Memory B cell (primary cell): ENCODE measurements at places on chromosomes 7 and 10.

DNA sequence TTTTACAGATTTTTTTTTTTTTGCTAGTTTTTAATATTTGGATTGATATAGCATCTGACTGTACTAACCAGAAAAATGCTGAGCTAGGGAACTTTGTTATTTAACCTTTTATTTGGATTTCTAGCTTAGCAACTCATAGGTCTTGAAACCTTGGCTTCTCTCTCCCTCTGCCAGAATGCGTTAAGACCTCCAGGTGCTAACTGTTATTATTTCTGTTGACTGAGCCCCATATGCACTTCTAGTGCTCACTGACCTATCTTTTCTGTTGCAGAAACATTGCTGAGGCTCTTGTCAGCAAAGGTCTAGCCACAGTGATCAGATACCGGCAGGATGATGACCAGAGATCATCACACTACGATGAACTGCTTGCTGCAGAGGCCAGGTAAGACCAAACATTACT, 143.6 kb downstream of the LRRC4 start:
- H3K27me3 ChIP-seq, result no peaks in the 10 kb centered on the region
- peaks cover 19% of the 10 kb centered on the region for H3K4me1 ChIP-seq
- no peak overlapping the region for H3K27ac ChIP-seq
- DNase-seq, result no peak
- H3K36me3 ChIP-seq, result peaks cover 40% of the 10 kb centered on the region

DNA sequence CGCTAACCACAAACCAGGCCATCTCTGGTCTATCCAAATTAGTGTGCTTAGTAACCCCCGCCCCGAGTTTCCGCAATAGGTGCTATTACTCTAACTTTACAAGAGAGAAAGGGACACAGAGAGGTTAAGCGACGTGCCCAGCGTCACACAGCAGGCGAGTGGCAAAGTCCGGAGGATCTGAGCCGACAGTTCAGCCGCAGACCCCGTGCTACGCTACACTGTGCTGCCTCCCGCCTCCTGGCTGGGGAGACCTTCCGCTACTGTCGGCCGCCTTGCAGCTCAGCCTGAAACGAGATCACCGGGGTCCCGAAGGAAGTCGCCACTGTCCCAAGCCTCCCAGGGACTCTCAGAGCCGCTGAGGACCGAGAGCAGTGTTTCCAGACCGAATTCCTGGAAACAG, 799 bp downstream of the INTS1 start:
- H3K27ac ChIP-seq, result no peak overlapping the region
- no peak for DNase-seq
- H3K4me3 ChIP-seq, result peak overlapping the region; percentile 85
- peaks cover 22% of the 10 kb centered on the region for H3K4me1 ChIP-seq
- peaks cover 14% of the 10 kb centered on the region for H3K36me3 ChIP-seq

GRCh38 chr10:34185998-34186397, 629.1 kb downstream of the PARD3 start:
- no peak overlapping the region for H3K4me3 ChIP-seq
- no peak overlapping the region for H3K27ac ChIP-seq
- no peaks in the 10 kb centered on the region for H3K4me1 ChIP-seq

- no peaks in the 10 kb centered on the region for H3K27me3 ChIP-seq
- H3K4me1 ChIP-seq, result no peaks in the 10 kb centered on the region
- no peak overlapping the region for H3K27ac ChIP-seq
- DNase-seq, result no peak
Measured at GRCh38 chr7:67549126-67549525, 552.5 kb downstream of the TYW1 start.
